SK-MEL-5 (cell line): ENCODE measurements at places on chromosomes 16 and 17. TPM values are rescaled to one million over a fixed set of nuclear protein-coding genes. Genes with fewer than 3 reads are reported as not detected.
A peak's percentile ranks its signal among the peaks of the same experiment; 100 is the strongest.

DNA sequence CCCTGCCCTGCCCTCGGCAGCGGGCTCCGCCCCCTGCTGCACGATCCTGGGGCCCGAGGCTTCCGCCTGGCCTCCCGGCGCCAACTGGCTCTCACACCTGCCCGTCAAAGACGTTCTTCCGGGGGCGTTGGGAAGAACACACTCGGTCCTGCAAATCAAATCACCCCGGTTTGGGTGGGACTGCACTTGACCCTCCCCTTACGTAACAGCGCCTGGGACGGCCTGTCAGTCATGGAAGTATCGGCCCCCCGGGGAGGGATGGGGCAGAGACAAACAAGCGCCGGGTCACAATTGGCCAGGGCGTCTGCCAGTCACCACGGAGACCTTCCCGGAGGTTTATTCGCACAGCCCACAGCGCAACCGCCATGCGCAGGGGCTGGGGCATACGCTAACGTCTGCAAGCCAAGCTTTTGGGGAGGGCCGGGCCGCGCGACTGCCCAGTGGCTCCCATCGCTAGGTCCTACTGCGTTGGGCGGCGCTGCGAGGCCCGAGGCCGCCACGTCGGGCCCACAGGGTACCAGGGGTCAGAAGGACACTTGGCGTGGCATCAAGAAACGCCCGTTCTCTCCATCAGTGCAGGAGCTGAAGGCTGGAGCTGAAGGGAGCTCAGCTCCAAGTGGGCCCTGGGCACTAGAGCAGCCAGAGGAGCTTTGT, 388 bp upstream of the AKTIP start:
- DNase-seq = peak; percentile 99

DNA sequence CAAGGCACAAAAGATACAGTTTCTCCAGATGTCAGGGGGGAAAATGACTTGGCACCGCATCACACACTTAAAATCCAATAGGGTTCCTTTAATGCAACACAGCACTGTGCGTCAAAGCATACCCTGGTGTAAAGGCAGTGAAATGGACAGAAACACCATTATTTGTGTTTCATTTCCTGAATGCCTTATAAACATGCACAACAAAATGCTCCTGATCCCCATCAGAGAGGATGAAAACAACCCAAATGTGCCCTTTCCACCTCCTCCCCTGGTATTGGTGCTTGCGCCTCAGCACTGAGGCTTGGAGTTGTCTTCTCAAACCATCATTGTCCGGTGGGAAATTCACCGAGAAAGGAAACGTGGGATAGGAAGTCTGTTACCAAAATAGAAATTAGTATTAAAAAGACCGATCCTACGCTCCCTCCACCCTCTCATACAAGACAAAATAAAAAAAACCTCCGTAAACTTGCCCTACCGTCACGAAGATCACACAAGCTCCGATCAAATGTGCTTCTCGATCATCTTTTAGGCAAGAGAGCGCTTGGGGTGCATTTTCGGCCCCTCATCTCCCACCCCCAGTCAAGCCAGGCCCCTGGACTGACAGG, 722 bp downstream of the CDC27 start:
- peak; percentile 50 for DNase-seq

Gene LITAFD
- total RNA-seq = not detected in 2 replicates

- no peak for DNase-seq
Observed at GRCh38 chr17:7260151-7260550, 2.1 kb downstream of the CLDN7 start.

Gene AURKB
- 66.5 and 78.0 TPM in 2 replicates for total RNA-seq

DNA sequence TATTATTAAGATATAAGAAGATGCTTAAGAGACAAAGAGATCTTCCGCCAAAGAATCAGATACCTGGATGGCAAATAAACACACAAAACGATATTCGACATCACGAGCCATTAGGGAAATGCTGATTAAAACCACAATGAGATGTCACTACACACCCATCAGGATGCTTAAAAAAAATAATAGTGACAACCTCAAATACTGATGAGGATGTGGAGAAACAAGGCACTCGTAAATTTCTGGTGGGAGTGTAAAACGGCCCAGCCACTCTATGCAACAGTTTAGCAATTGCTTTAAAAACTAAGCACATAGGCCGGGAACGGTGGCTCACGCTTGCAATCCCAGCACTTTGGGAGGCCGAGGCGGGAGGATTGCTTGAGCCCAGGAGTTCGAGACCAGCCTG, 39.4 kb downstream of the TBC1D16 start:
- no peak for DNase-seq

Gene NTN3
- 0.21 TPM in 1 of 2 replicates, not detected in the other for total RNA-seq

GRCh38 chr16:19119564-19119963, 5.8 kb downstream of the ITPRIPL2 start:
- no peak for DNase-seq

GRCh38 chr17:40419559-40420331, 2.0 kb upstream of the TOP2A start:
- no peak for DNase-seq

Gene LLGL2
- total RNA-seq = 6.6 and 9.8 TPM in 2 replicates

- peak; percentile 93 for DNase-seq
Observed at GRCh38 chr17:51046514-51047384, 73.9 kb downstream of the SPAG9 start.

DNA sequence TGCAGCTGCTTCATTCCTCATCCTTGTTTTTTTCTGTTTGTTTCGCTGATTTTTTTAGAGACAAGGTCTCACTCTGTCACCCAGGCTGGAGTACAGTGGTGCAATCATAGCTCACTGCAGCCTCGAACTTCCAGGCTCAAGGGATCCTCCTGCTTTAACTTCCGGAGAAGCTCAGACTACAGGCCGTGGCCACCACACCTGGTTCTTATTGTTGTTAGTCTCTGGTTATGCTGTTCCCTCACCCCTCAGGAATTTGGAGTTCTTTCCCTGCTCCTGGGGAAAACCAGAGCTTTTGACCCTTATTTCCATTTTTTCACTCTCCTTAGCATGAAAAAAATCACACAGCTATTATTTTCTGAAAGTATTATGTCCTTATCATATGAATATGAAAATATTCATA, 1.8 kb downstream of the ODF4 start:
- DNase-seq = no peak

DNA sequence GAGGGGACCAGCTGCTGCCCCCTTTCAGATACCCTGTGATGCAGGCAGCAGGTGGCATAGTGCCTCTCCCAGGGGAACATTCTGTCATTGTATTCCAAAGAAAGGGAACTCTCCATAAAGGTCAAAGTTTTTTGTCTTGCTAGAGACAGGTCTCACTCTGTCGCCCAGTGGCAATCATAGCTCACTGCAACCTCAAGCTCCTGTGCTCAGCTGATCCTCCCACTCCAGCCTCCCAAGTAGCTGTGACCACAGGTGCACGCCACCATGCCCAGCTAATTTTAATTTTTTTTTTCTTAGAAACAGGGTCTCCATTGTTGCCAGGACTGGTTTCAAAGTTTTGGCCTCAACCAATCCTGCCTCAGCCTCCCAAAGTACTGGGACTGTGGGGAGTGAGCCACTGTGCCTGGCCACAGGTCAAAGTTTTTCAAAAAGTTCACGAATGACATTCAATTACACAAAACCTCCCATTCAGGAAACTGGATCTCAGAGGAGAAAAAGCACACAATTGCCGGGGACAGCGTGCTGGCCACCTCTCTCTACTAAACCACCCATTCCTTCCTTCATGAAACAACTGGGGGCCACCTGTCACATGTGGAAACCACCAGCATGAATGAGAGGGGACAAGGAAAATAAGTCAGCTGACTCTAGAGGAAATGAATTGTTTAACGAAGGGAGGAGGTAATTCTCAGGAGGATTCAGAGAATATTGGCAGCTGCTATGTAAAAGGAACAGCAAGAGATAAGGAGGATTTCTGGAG, 80.0 kb downstream of the MARCHF10 start:
- DNase-seq = peak; percentile 47

GRCh38 chr16:56864960-56865359, at the start of gene SLC12A3:
SLC12A3 (plus strand) TSS chr16:56865207; CDS start chr16:56865236, 29 bp downstream.
- no peak for DNase-seq

Gene C16orf89
- total RNA-seq = 0.13 and 0.64 TPM in 2 replicates
